K562 (cell line): ENCODE measurements at places on chromosomes 6 and 20. TPM values are rescaled to one million over a fixed set of nuclear protein-coding genes. Genes with fewer than 3 reads are reported as not detected.
A peak's percentile ranks its signal among the peaks of the same experiment; 100 is the strongest.

DNA sequence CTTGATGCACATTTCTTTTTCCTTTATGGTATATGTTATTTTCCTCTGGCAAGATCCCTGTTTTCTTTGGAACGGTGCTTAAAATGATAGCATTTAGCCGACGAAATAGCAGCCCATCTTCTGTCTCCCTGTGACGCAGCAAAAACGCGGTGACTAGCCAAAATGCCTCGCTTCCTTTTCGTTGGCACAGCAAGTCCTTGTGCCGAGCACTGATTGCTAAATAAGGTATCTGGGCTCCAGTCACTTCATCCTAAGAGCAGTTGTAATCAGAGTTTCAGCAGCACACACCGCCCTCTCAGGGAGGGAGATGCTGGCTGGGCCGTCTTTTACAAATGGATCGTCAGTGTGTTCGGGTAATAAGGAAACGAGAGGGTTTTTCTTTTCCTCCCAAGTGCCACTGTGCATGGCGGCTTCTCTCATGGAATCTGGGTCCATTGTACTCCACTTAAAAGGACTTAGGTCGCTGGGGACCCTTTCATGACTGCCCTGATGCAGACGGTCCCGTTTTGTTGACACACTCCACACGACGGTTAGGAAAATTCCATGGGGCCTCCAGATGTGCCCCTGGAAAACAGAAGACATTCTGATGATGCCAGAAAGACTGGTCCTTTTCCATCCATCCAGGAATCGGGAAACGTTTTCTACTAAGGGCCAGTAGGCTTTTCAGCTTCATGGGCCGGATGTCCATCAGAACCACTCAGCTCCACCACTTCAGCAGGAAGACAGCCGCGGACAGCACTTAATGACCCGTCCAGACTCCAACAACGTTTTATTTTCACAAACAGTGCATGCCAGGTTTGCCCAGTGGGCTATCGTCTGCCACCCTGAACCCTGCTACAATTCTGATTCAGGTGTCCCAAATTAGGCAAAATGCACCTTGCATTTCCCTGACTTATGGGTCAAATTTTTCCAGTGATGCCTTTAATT lies 185.5 kb downstream of the CDH4 start:
- no peak overlapping the region for H3K4me3 ChIP-seq
- no peak overlapping the region for H3K27ac ChIP-seq
- H3K36me3 ChIP-seq = no peaks in the 10 kb centered on the region
- no peak for DNase-seq

Gene ARMH2
- total RNA-seq = not detected in 2 replicates

DNA sequence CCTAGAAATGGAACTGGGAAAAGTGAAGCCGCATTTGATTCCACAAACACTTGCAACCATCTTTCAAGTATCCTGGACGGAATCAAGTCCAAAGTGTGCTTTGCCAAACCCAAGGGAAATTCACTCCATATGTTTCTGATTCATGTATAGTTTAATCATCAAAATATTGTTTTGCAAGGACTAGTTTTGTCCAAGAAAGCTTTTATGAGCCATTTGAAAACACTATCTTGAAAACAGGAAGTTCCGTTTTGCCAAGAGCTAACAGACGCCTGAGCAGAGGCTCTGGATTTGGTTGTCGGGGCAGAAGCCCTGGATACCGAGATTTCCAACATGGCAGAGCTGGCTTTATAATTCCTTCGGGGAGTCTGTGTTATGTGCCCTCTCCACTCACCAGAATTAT lies 251.1 kb downstream of the PHACTR1 start:
- no peaks in the 10 kb centered on the region for H3K4me1 ChIP-seq
- H3K27me3 ChIP-seq = peaks cover 18% of the 10 kb centered on the region; the same call in 1 of the 2 replicates
- no peak overlapping the region for H3K27ac ChIP-seq
- no peak overlapping the region for H3K4me3 ChIP-seq
- no peaks in the 10 kb centered on the region for H3K36me3 ChIP-seq

DNA sequence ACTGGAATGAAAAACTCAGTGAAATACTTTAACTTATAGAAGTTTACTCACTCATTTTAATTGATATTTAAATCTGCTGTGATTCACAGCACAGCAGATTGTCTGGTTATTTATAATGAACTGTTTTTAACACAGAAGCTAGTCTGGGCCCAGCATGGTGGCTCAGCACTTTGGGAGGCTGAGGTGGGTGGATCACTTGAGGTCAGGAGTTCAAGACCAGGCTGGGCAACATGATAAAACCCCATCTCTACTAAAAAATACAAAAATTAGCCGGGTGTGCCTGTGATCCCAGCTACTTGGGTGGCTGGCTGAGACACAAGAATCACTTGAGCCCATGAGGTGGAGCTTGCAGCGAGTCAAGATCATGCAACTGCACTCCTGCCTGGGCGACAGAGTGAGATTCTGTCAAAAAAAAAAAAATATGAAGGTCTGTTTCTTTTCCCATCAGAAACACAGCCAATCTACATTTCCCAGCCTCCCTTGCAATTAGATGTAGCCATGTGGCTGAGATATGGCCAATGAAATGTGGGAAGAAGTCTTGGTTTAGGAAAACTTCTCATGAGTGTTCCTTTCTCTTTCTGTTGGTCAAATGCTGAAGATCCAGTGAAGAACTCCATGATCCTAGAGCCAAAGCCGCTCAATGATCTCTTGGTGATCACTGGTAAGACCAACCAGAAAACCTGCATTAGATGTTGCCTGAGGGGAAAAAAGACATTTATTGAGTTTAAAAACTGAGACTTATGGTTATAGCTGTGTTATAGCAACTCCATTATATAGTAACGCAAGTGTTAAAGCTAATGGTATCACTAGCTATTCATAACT lies 31.3 kb upstream of the BTN3A2 start:
- no peaks in the 10 kb centered on the region for H3K27me3 ChIP-seq
- H3K4me1 ChIP-seq = peaks cover 21% of the 10 kb centered on the region
- peak overlapping the region; percentile 62 for H3K27ac ChIP-seq

Gene PNPLA1
- total RNA-seq = 0.11 and 0.13 TPM in 2 replicates

- no peak overlapping the region for H3K27ac ChIP-seq
- no peaks in the 10 kb centered on the region for H3K27me3 ChIP-seq
- H3K4me3 ChIP-seq = no peak overlapping the region
- peaks cover 36% of the 10 kb centered on the region for H3K36me3 ChIP-seq
- H3K4me1 ChIP-seq = peaks cover 16% of the 10 kb centered on the region; the same call in 2 of the 3 replicates
These were observed 86.6 kb upstream of the TPD52L1 start for GRCh38 chr6:125066964-125067363.

- no peaks in the 10 kb centered on the region for H3K27me3 ChIP-seq
- no peak overlapping the region for H3K27ac ChIP-seq
- DNase-seq = no peak
- H3K4me3 ChIP-seq = no peak overlapping the region
- H3K4me1 ChIP-seq = peaks cover 14% of the 10 kb centered on the region
These were observed 119.6 kb upstream of the RNF24 start for GRCh38 chr20:4134861-4135379.

DNA sequence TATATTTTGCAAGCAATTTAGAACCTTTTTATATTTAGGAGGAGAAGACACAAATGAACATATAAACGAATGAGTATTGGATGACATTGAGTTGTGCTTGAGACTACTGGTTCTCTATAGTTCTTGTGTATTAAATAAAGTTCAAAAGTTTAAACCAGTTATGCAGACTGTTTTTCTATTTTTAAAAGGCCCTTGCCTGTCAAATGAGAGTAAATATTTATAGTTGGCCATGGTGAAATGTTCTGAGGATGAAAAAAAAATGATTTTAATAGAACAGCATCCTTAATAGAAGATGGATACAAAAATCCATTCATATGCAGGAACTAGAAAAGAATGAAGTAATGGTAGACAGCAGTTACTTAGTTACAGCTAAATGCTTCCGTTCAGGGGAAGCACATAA lies 63.5 kb upstream of the COL10A1 start:
- no peak for DNase-seq
- no peaks in the 10 kb centered on the region for H3K27me3 ChIP-seq
- H3K27ac ChIP-seq = no peak overlapping the region
- H3K4me1 ChIP-seq = no peaks in the 10 kb centered on the region

GRCh38 chr6:137095651-137096238 lies 51.0 kb upstream of the IL20RA start:
- no peak overlapping the region for H3K4me3 ChIP-seq
- H3K27me3 ChIP-seq = 0 out of 2 replicates have a peak, but pooled peaks cover 4% of the 10 kb centered on the region
- no peaks in the 10 kb centered on the region for H3K36me3 ChIP-seq
- H3K27ac ChIP-seq = no peak overlapping the region
